ENCODE measurements at places on chromosomes 16 and 17. TPM values are rescaled to one million over a fixed set of nuclear protein-coding genes. Genes with fewer than 3 reads are reported as not detected.

The TAT gene
- not detected for total RNA-seq

The TOB1 gene
- total RNA-seq: 83.3 TPM

The RAB40C gene
- 8.8 TPM for total RNA-seq

The MIEF2 gene
- 31.3 TPM for total RNA-seq

The CCL2 gene
- total RNA-seq: 33.4 TPM

The SULT1A2 gene
- 1.8 TPM for total RNA-seq

The RAB26 gene
- total RNA-seq: 0.87 TPM

The NOXO1 gene
- total RNA-seq: 0.22 TPM

The KRT20 gene
- total RNA-seq: not detected

GRCh38 chr17:63696381-63696961 lies 3.5 kb downstream of the LIMD2 start:
- no peak for DNase-seq

DNA sequence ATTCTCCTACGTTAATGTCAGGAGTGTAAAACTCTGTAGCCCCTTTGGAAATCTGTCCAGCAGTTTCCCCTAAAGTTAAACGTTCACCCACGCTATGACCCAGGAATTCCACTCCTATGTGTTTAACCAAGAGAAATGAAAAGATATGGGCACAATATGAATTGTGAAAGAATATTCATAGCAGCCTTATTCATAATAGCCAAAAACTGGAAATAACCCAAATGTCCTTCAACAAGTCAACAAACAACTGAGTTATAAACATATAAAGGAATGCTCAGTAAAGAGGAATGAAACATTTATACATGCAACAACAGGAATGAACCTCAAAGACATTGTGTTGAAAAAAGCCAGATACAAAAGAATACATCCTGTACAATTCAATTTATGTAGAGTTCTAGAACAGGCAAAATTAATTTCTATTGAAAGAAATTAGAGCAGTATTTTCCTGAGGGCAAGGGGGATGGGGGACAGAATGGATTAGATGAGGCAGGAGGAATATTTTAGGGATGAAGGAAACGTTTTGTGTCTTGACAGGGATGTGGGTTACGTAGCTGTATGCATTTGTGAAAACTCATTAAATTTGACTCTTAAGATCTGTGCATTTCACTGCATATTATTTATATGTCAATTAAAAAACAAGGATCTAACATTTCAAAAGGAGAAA lies 286.7 kb upstream of the CDH5 start:
- DNase-seq: no peak

DNA sequence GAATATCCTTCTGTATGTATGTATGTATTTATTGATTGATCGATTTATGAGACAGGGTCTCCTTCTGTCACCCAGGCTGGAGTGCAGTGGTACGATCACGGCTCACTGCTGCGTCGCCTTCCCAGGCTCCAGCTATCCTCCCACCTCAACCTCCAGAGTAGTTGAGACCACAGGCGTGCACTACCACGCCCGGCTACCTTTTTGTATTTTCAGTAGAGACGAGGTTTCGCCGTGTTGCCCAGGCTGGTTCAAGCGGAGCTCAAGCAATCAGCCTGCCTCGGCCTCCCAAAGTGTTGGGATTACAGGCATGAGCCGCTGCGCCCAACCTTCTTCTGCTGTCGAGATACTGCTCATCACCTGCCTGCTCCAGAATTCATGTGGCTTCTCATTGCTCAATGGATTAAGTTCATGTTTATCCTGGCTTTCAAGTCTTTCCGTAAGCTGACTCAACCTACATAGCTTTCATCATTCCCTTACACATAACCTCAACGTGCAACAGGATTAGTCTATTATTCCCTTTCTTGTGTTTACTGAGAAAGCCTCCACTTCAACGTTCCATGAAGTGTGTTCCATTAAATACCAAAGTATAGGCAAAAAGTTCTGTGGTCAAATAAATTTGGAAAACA lies 13.6 kb downstream of the TAC4 start:
- no peak for DNase-seq

- peak; percentile 43 for DNase-seq
Measured at GRCh38 chr16:89101303-89102040, 7.8 kb downstream of the ACSF3 start.

GRCh38 chr17:57874434-57875289 lies 24.8 kb upstream of the MRPS23 start:
- peak; percentile 89 for DNase-seq

- DNase-seq: no peak
Measured at GRCh38 chr17:27290916-27291598, 2.9 kb upstream of the WSB1 start.

- DNase-seq: peak; percentile 85
Measured at GRCh38 chr17:35801583-35802224, 6.3 kb upstream of the MMP28 start.

DNA sequence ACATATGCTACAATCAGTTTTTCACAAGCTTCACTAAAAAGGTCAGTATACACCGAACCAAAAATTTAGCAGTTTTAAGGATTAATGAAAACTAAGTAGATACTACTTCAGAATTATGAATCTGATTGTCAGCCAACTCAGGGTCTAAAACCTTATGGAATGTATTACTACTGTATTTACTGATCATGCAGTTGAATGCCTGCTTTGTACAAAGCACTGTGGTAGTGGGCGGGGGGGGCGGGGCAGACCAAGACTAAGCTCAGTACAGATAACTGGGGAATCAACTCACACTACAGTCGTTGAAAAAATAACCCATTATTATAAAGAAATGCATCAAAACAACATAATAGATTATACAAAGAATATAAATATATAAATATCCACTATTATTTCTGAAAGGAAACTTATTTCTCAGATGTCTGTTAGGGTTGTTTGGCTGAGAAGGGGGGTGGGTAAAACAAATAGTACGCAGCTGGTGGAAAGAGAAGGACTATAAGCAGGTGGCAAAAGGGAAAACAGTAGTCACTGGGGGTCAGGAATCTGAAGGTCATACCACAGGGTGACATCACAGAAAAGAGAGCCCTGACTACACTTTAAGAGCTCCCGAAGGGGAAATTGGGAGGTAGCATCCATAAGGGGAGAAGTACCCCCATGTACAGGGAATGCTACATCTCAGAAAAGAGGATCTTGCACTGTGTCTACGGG lies 109.4 kb upstream of the AXIN2 start:
- no peak for DNase-seq

GRCh38 chr17:55672585-55673501 lies 49.8 kb downstream of the TMEM100 start:
- DNase-seq: no peak

GRCh38 chr16:13453325-13453724 lies 466.6 kb upstream of the ERCC4 start:
- DNase-seq: no peak

- no peak for DNase-seq
Measured at GRCh38 chr17:32588982-32589381, 102.2 kb downstream of the CDK5R1 start.

DNA sequence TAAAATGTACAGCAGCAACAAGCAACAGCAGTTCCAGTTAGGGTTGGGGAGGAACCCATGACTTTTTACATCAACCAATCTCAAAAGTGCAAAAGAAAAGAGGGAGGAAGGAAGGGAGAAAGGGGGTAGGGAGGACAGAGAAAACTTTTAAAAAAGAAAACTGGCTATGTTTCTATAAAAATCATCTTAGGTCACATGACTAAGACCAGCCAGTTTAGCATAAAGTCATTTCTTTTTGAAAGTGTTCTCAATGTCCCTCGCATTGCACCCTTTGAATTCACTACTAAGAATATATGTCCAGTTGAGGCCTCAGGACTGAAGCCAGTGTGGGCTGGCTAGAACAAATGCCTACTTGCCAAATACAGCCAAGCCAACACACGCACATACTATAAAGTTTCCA lies 28.9 kb downstream of the DCUN1D3 start:
- no peak for DNase-seq

- DNase-seq: no peak
Measured at GRCh38 chr16:5938607-5939006, 841.0 kb upstream of the EEF2KMT start.

- DNase-seq: peak; percentile 91
Measured at GRCh38 chr17:1229349-1229899, 40.8 kb upstream of the BHLHA9 start.

- DNase-seq: no peak
Measured at GRCh38 chr16:67264277-67264676, 15.1 kb upstream of the PLEKHG4 start.
